ENCODE measurements at places on chromosomes 3 and 15.

GRCh38 chr3:161212171-161212771, 8.8 kb upstream of the NMD3 start:
- no peak for DNase-seq

GRCh38 chr3:151198849-151199248, 4.2 kb downstream of the GPR171 start:
- DNase-seq, result no peak

DNA sequence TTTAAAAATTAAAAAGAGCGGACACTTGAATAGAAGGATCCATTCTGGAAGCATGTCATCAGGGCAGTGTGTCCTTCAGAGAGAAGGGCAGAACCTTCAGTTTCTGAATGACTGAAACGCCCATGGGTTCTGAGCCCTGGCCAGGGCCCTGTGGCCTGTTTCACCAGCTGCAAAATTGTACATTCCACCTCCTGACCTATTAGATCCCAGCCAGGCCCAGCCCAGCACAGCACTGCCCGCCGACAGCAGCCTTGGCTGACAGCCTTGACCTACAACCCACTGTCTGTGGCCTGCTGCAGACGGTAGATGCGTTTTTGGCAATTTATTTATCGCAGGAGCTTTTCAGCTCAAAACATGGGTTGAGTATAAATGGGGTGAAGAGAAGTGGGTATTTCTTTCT, 5.9 kb upstream of the POLG start:
- no peak for DNase-seq

DNA sequence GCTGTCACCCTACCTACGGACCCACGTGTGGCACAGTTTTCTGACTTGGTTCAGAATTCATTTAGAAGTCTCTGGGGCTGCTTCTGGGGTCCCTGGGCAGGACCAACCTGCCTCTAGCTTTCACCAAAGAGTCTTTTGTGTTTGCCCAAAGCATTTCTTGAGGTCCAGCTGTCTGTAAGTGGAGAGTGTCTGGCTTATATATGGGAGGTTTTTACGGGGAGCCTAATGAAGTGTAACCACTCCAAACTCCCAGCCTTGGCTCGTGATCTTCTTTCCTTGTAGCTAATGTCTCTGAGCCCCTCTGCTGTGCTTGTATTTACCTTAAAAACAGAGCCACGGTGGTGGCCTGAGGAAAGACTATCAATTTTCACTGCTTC, 109.0 kb upstream of the CTDSPL start:
- no peak for DNase-seq

Data from D721Med (cell line).